HFFc6 (cell line): ENCODE measurements at places on chromosomes 4 and X.

- no peak for DNase-seq
Measured at GRCh38 chr4:145540235-145540634, 58.6 kb downstream of the SMAD1 start.

GRCh38 chr4:48008021-48008596 lies 8.4 kb downstream of the CNGA1 start:
- DNase-seq: no peak

GRCh38 chr4:102560571-102561341 lies 59.6 kb downstream of the NFKB1 start:
- DNase-seq: no peak

DNA sequence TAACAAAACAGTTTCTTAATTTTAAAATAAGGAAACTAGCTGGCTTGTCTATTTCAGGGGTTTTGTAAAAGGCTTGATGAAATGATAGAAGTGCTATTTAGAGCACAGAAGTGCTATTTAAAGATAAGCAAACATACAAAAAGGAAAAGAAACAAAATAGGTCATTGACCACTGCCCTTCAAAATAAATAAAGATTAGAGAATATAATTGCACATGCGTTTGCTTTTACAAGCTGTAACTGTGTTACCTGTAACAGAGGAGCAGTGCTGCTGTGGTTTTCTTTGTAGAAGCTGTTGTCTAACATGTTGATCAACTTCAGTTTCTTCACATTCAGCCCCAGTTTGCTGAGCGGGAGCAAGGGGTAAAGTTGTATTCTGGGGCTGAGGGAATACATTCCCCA lies 63.5 kb downstream of the WNK3 start:
- no peak for DNase-seq

GRCh38 chr4:87354168-87355102 lies 31.8 kb upstream of the HSD17B13 start:
- peak; percentile 40 for DNase-seq

- no peak for DNase-seq
Measured at GRCh38 chr4:99683895-99684294, 26.3 kb upstream of the C4orf54 start.

DNA sequence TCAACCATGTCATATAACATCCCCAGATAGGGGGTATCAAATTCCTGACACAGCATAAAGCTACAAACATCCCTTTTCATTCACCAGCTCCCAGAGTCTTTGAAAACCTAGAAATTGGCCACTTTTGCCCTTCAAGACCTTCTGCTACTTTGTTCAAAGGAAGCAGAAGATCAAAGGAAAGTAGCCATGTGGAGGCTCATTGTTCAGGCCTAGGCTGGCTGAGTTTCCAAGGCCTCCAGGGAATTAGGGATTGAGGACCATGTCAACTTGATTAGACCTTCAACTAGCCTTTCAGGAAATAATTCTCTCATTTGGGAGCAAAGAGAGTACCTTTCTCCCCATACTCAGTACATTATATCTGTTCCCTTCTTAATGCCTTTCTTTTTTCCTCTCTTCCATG lies 66.8 kb upstream of the ATXN3L start:
- no peak for DNase-seq

- no peak for DNase-seq
Measured at GRCh38 chrX:107465932-107466620, 16.6 kb downstream of the FRMPD3 start.

GRCh38 chrX:41630091-41630490 lies 58.7 kb upstream of the GPR34 start:
- no peak for DNase-seq

DNA sequence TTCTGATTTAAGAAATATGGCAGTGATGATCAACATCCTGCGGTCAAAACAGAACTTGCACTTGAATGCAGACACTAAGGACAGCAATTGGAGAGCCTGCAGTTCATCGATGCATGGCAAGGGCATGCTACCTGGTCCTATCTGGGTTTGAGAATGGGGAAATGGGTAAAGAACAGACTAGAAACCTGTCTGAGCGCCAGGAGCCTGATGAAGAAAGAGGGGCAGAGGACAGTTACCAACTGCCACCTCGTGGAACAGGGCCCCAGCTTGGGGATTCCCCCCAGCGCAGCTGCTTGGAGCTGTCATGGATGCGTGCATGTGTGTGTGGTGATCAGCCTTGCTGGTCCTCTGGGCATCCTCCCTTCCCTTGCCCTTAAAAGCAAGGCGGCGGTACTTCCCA lies 30.2 kb upstream of the NKRF start:
- no peak for DNase-seq
